ENCODE measurements at places on chromosomes 2 and 18. TPM values are rescaled to one million over a fixed set of nuclear protein-coding genes. Genes with fewer than 3 reads are reported as not detected.

GRCh38 chr2:7368211-7368610 lies 451.0 kb downstream of the RNF144A start:
- no peak for DNase-seq
- no peak overlapping the region for H3K27ac ChIP-seq
- no peaks in the 10 kb centered on the region for H3K4me1 ChIP-seq
- H3K4me3 ChIP-seq = no peak overlapping the region
- no peaks in the 10 kb centered on the region for H3K27me3 ChIP-seq

DNA sequence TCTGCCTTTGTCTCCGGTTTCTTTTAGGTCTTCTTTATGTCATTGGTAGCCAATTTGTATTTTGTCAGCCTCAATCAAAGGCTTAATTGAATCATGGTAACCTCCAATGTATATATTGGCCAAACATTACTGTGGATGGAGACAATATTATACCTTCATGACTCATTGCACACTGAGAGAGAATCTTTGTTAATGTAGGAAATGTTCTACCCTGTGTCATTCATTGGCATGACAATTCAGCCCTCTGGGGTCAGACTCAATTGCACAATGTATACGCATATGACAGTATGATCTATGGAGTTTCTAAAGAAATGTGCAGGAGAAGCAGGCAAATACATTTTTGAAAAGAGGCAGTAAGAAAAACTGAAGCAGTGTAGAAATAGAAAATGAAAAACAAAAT lies 162.6 kb downstream of the PDE11A start:
- no peaks in the 10 kb centered on the region for H3K36me3 ChIP-seq
- no peak for DNase-seq
- no peaks in the 10 kb centered on the region for H3K27me3 ChIP-seq
- H3K27ac ChIP-seq = no peak overlapping the region
- H3K4me3 ChIP-seq = no peak overlapping the region

DNA sequence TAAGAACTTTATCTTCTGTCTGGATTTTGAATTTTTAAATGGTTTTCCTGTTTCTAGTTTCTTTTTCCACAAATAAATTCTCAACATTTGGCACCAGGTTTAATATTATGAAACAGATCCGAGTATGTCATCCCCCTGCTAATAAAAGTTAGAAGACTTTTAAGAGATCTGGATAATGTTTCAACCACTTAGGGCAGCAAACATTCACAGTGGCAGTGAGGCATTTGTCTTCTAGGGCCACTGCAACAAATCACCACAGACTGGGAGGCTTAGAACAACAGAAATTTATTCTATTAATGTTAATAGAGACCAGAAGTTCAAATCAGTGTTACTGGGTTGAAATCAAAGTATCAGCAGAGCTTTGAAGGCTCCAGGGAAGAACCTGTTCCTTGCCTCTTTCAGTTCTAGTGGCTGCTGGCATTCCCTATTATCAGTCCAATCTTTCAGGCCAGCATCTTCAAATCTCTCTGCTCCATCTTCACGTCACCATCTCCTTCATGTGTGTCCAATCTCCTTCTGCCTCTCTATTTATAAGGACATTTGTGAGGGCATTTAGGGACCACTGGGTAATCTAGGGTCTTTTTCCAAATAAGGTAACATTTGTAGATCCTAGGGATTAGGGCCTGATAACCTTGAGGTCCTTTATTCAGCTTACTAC lies 23.4 kb downstream of the ACSL3 start:
- no peak overlapping the region for H3K4me3 ChIP-seq
- no peaks in the 10 kb centered on the region for H3K27me3 ChIP-seq
- H3K4me1 ChIP-seq = no peaks in the 10 kb centered on the region
- no peaks in the 10 kb centered on the region for H3K36me3 ChIP-seq

GRCh38 chr2:86623043-86623493 lies 597 bp downstream of the RNF103 start:
- H3K36me3 ChIP-seq = peaks cover 20% of the 10 kb centered on the region
- peak overlapping the region; percentile 95 for H3K4me3 ChIP-seq
- peak; percentile 42 for DNase-seq
- H3K4me1 ChIP-seq = peaks cover 31% of the 10 kb centered on the region

- no peak for DNase-seq
Measured at GRCh38 chr2:122652670-122653069, 897.2 kb downstream of the TSN start.

- no peak for DNase-seq
- H3K4me1 ChIP-seq = no peaks in the 10 kb centered on the region
- no peaks in the 10 kb centered on the region for H3K36me3 ChIP-seq
- H3K27me3 ChIP-seq = peaks cover 6% of the 10 kb centered on the region
- no peak overlapping the region for H3K4me3 ChIP-seq
Measured at GRCh38 chr2:17544256-17544655, 3.8 kb downstream of the VSNL1 start.

DNA sequence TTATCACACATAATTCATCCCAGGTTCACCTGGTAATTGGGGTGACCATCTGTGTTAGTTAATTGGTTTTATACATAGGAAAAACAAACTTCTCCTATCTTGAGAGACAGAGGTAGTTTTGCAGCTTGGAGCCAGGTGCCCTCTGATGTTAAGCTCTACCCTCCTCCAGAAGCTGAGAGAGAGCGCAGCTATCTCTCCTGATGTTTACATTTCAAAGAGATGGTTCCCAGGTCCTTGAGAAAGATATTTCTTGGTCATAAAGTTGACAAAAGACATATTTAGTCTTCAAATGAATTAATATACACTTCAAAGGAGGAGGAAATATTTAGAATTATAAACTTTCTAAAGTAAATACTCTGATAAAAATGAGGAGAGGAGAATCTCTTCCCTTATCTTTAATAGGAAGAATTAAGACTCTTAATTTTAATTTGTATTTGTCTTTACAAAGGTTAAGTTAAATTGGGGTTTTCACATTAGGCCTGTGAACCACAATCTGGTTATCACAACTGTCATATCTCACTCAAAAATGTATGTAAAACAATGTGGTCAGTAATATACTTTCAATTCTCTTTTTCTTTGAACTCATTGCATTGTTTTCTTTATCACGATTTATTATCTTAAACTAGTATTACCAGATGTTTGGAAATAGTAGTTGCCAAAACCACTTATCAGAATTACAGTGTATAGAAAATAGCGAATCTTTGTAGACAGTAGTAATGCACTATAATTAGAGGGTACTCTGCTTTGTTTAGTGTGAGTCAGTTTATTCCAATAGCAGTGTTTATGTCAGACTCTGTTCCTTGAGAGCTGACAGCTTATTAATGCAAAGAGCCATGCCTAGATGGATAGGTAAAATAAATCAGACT lies 26.8 kb downstream of the SERPINB4 start:
- no peak overlapping the region for H3K27ac ChIP-seq
- H3K27me3 ChIP-seq = no peaks in the 10 kb centered on the region
- H3K4me3 ChIP-seq = no peak overlapping the region
- no peak for DNase-seq

Gene ACTG2
- 0.64 TPM for total RNA-seq

Gene CABLES1
- 5.4 TPM for total RNA-seq

Gene ONECUT2
- total RNA-seq = not detected

Gene PLB1
- total RNA-seq = 2.0 TPM

Gene AP1S3
- 3.7 TPM for total RNA-seq
